AG09319 (cell line): ENCODE measurements at places on chromosomes 12 and 14.

GRCh38 chr12:74259199-74259598, 278.4 kb upstream of the ATXN7L3B start:
- DNase-seq: no peak

- DNase-seq: no peak
Observed at GRCh38 chr12:104568935-104569334, 112.2 kb downstream of the CHST11 start.

DNA sequence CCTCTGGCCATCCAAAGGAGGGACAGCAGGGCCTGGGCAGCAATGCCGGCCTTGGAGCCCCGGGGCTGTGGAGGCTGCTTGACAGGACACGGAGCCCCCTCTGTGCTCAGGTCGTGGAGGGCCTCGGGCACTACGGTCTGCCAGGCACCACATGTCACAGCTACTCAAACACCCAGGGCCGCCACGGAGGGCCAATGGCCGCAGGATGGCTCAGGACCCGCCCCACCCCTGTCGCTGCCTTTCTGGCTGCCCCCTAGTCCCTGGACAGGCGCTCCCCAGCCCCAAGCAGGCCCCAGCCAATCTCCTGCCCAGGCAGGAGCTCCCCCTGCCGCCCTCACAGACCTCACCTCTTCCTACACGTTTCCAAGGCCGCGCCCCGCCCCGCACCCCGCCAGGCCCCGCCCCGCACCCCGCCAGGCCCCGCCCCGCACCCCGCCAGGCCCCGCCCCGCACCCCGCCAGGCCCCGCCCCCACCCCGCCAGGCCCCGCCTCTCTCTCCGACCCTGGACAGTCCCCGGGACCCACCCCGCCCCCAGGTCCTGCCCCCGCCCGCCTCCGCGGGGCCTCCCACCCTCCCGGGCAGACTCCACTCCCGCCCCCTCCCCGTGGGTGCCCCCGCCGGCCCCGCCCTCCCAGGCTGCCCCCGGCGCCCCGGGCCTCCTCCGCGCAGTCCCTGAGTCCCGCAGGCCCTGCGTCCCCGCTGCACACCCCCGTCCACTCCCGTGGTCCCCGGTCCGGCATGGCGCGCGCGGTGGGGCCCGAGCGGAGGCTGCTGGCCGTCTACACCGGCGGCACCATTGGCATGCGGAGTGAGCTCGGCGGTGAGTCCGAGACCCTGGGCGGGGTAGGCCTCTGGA, at the start of gene ASPG:
ASPG (plus strand) TSS at position 669 of the 857 bp plus-strand sequence; CDS start at position 740, 71 bp downstream.
- DNase-seq: no peak

DNA sequence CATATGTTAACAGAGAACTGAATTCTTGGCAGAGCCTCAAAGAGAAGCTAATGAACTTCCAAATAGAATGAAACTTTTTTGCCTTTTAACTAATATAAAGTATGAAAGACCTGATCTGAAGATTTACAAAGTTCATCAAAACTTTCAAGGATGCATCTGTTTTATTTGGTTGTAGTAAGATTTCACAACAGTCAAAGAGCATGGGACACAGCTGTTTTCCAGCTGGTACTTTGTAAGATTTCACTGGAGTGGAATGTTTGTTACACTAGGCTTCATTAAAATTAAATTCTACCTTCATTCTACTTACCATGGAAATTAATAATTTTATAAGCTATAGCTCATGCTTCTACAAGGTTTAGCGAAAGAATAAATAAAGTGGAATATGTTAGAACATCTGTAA, 351.2 kb downstream of the SLC6A15 start:
- DNase-seq: no peak

GRCh38 chr12:96549341-96549740, 60.0 kb downstream of the CFAP54 start:
- DNase-seq: no peak

GRCh38 chr14:105864651-105865265, 338.4 kb downstream of the TMEM121 start:
- no peak for DNase-seq

DNA sequence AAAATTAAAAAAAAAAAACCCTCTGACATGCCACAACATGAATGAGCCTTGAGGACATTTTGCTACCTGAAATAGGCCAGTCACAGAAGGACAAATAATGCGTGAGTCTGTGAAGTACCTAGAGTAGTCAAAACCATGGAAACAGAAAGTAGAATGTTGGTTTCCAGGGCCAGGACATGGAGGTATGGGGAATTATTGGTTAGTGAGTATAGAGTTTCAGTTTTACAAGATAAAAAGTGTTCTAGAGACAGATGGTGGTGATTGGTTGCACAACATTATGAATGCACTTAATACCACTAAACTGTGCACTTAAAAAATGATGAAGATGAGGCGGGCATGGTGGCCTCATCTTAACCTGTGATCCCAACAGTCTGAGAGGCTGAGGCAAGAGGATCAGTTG, 47.6 kb upstream of the ZFP36L1 start:
- no peak for DNase-seq

GRCh38 chr12:42260518-42260917, 22.5 kb upstream of the YAF2 start:
- DNase-seq: no peak

- no peak for DNase-seq
Observed at GRCh38 chr12:97760601-97761000, 298.0 kb downstream of the RMST start.

DNA sequence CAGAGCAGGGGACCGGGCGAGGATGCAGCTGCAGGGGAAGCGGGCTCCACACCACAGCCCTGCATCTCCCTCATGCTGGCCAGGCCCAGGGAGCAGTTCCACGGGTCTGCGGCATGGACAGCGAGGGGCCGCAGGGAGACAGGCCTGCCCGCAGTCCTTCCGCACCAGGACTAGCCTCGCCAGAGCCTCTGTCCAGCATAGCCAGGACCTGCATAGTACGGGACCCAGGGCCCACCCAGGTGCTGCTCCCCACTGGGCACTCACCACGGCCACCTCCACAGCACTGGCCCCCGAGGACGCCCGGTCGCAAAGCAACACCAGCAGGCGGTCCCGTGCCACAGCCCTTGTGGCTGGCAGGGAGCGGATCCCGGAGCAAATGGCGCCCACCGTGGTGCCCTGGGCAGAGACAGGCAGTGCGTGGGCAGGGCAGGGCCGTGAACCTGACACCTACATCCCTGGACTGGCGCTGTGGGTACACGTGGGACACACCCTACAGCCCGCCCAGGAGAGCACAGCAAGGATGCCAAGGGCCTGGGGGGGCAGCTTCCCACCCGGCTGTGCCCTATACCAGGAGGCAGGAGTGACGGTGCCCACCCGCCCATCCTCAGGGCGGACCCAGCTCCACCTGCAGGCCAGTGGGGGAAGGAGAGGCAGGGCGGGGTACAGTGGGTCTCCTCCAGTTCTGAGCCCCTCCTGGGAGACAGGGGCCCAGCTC, 23.8 kb downstream of the JAG2 start:
- DNase-seq: no peak

- DNase-seq: peak; percentile 95
Observed at GRCh38 chr14:61252369-61253063, 28.6 kb downstream of the TMEM30B start.

GRCh38 chr12:19630536-19630935, 191.2 kb downstream of the AEBP2 start:
- DNase-seq: no peak

- DNase-seq: no peak
Observed at GRCh38 chr14:24858052-24858451, 191.9 kb downstream of the STXBP6 start.

DNA sequence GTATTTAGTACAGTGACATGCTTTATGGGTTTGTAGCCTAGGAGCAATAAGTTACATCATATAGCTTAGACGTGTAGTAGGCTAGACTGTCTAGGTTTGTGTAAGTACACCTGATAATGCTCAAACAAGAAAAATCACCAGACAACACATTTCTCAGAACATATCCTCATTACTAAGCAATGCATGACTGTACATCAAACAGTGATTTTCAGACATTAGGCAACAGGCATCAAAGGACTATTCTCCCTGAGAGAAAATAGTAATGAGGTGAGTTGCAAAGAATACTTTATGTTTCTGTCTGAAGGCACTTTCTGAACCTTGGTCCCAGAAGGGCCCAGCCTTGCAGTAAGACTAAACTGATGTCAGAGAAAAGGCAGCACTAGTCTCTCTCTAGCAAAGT, 48.4 kb upstream of the SYT10 start:
- DNase-seq: no peak

- no peak for DNase-seq
Observed at GRCh38 chr14:91032248-91032647, 28.2 kb downstream of the RPS6KA5 start.

GRCh38 chr14:62734831-62735230, 310.4 kb downstream of the KCNH5 start:
- no peak for DNase-seq

GRCh38 chr14:79740066-79740601, 471.2 kb downstream of the DIO2 start:
- no peak for DNase-seq

DNA sequence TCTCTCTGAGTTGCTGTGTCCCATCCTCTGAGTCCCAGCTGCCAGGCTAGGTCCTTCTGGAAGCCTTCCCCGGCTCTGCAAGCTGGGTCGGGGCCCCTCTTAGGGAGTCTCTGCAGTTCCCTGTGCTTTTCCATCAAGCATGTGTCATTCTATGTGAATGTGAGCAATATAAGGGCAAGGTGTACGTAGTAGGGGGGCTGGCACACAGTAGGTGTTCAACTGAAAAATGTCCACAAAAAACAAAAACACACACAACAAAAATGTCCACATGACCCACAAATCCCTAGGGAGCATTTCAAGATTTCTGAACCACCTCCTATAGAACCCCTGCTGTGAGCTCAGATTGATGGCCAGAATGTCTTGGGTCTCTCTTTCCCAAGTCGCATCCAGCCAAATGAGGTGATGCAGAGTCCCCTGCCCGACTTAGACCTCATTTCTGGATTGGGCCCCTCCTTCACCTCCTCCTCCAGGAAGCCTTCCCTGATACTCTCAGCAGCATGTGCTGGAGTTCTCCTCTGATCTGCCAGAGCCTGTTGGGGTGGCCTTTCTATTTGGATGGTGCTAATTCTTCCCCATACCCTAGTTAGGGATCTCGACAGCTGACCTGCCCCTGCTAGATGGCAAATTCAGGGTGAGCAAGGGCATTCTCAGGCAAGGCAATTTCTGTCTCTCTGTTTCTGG, 196.1 kb upstream of the LHX5 start:
- no peak for DNase-seq

GRCh38 chr12:46374310-46374709, 1.7 kb upstream of the SLC38A2 start:
- no peak for DNase-seq

- DNase-seq: peak; percentile 48
Observed at GRCh38 chr14:67426983-67427606, 15.1 kb upstream of the PLEK2 start.

- DNase-seq: no peak
Observed at GRCh38 chr12:89364058-89364457, 11.8 kb upstream of the DUSP6 start.

GRCh38 chr14:23228812-23229211, 8.9 kb upstream of the RNF212B start:
- no peak for DNase-seq

GRCh38 chr12:125340791-125341190, 275.6 kb downstream of the AACS start:
- DNase-seq: peak; percentile 1

DNA sequence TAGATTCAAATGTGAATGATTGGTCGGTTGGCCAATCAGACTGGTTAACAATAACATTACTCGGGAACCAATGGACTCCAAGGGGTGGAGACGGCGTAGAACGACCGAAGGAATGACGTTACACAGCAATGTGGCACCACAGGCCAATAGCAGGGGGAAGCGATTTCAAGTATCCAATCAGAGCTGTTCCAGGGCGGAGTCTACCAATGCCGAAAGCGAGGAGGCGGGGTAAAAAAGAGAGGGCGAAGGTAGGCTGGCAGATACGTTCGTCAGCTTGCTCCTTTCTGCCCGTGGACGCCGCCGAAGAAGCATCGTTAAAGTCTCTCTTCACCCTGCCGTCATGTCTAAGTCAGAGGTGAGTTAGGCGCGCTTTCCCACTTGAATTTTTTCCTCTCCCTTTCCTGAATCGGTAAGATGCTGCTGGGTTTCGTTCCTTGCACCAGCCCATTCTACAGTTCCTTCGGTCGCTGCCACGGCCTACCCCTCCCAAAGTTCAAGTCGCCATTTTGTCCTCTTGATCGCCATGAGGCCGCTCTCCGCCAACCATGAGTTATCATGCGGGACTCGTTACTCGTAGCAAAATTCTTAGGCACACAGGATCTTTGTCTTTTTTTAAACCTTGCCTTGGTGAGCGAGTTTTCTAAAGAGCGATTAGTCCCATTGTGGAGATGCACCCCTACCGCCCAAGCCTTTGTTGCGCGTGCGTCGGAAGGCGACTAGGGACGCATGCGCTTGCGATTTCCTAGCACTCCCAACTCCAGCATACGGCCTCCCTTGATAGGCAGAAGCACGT, at the start of gene HNRNPA1:
HNRNPA1 (plus strand) TSS at position 259 of the 793 bp plus-strand sequence; CDS start at position 341, 82 bp downstream.
- peak; percentile 100 for DNase-seq
